RKO (cell line): ENCODE measurements at places on chromosomes 2 and 18.
A peak's percentile ranks its signal among the peaks of the same experiment; 100 is the strongest.

GRCh38 chr2:54968561-54969218 lies 81.6 kb downstream of the RTN4 start:
- DNase-seq = no peak

DNA sequence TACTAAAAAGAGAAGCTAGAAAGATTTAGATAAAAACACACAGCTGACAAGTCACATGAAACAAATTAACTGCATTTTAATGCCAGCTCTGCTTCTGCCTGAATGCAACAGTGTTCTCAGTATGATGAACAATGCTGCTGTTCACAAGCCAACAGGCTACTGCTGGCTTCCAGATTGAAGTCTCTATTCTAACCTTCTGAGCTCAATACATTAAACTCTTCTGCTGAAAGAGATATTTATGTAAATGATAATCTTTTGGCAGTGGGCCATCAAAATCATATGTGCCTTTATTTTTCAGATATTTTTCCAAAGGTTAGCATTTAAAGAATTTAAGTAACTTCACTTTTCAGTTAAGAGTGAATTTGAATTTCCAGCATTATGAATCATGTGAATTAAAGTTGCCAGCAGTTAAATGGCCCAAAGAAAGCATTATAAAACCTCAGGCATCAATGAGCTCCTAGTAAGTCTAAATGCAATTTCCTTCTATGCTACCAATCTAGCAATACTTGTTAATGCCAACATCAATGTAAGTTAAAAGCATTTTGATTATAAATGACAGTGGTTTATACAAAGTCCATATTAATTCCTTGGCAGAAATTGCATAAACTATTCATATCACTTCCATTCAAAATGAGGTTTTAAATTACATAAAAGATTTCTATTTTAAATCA lies 72.4 kb downstream of the ID2 start:
- no peak for DNase-seq

- DNase-seq = no peak
Observed at GRCh38 chr2:47631306-47631705, 151.6 kb upstream of the MSH6 start.

GRCh38 chr18:72075040-72075439 lies 469.1 kb downstream of the CBLN2 start:
- no peak for DNase-seq

DNA sequence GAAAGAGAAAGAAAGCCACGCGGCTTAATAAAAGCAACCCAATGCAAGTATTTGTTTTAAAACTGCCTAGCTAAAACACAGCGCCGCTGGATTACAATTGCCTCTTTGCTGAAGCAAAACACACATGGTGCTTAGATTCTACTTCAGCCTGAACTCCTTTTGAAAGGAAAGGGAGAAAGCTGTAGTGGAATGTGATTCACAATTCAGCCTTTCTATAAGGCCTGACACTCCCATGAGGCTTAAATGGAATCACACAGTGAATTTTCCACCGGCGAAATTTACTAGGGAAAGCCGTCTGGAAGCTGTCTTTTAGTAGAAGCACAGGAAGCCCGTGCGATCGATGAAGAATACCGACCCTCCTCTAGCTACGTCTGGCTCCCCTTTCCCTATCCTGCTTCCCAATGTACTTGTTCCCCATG lies 348.0 kb downstream of the DLGAP1 start:
- DNase-seq = no peak

DNA sequence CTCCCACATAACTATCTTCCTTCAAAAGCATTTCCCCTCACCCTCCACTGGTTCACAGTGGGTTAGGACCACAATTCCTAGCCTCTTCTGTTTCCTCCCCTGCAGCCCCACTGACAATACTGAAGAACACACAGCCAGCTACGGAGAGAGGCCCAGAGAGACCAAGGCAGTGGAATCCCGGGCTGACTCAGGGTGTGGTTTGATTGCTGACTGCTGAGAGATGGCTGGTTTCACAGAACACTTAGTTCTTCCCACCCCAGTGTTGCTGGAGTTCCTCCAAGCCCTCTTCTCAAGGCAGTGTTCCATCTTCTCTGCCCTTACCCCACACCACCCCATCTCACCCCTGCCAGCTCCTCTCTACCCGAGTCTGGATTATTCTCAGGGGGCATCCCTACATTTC lies 43.3 kb upstream of the ZFP36L2 start:
- DNase-seq = no peak

DNA sequence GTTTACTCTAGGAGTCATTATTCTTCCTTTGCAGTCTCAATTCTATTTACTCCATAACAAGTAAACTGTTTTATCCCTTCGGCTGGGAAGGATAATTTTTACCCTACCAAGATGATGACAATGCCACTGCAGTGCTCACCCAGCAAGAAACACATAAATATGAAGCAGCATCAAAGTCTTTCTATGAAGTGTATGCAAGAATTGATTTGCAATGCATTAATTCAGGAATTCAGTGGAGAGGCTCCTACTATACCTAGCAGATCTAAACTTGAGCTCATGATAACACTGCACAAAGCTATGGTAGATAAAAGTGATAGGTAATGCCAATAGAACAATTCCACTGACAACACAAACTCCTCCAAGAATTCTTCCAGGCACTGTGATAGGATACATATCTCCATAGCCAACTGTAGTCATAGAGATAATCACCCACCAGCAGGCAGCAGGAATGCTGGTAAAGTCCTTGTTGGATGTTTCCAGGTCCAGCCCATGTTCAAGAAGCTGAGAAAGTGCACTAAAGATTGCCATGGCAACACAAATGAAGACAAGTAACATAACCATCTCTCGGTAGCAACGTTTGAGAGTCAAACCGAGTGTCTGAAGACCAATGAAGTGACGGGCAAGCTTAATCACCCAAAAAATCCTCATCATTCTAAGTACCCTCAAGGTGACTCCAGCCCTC lies 49.9 kb downstream of the KCNG3 start:
- no peak for DNase-seq

DNA sequence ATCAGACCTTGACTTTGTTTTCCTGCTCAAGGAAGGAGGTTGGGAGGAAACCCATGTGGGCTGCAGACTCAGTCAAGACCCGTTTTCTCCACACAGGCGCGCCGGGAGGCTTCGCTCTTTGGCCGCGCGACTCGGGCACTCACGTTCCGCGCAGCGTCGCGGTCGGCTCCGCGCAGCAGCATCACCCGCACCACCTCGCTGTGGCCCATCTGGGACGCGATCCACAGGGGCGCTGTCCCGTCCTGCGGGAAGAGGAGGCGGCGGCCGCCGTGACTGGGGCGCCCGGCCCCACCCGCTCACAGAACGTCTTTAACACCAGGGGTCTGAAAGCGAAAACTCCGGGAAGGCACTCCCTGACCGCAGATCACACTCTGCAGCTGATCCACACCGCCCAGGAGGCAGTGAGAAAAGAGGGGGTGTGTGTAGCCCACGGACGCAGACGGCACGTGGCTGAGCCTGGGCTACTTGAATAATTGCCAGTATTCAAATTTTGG lies 33.1 kb upstream of the NPC1 start:
- DNase-seq = no peak

GRCh38 chr2:161708350-161708975 lies 84.2 kb downstream of the SLC4A10 start:
- DNase-seq = no peak

- no peak for DNase-seq
Observed at GRCh38 chr2:238145851-238146250, 7.4 kb downstream of the KLHL30 start.

DNA sequence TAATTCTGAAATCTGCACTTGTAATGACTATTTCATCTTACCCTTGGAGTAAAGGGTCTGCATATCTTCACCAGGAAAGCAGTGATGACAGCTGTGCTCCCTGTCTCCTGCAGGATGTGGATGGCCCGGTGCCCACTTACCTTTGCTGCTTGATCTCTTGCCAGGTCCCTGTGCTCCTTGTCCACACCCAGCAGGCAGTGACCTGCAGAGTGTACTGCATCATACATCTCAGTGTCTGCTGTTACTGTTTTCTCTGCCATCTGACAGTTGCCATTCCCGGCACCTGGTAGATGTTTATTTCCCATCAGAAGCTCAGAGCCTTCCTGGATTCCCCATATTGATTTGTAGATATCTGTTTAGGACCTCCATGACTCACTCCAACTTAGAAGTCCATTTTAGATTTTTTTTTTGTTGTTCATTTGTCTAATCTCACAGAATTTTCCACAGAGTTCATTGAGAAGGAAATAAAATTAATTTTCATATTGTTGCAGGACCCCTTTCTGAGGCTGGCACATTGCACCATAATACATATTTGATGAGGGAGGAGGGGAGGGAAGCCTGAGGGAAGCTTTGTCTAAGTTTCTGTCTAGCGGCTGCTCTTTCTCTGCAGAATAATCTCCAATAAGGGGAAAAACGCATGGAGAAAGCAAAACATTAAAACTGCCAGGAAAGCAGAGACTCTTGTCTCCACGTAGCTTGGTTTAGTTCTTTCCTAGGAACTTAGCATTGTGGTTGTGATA lies 697.5 kb upstream of the RAB6C start:
- DNase-seq = no peak

DNA sequence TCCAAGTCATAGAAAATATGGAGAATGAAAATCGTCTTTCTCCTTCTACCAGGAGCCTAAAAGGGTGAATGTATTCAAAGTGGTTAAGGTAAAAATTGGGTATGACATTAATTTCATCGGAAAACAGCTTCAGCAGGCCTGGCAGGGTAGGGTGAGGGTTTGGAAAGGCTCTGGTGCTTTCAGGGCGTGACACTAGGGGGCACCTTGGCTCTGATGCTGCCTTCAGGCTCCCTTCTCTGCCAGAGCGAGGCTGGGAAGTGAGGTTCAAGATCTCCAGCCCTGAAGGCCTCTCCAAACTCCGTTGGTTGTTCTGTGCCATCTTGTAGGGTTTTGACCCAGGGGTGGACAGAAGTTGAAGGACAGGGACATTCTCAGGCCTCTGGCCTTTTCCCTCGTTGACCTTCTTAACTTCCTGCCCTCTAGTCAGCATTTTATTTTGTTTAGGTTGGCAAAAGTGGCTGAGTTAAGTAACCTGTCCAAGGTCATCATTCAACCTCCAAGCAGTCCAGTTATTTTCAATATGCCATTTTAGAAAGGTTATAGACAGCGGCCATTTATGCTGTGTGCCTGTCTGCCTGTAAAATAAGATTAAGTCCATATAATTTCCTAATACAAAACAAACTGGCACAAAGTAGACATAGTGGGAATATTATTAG lies 40.3 kb downstream of the EML6 start:
- DNase-seq = no peak

GRCh38 chr2:80068038-80068731 lies 236.4 kb downstream of the LRRTM1 start:
- no peak for DNase-seq

DNA sequence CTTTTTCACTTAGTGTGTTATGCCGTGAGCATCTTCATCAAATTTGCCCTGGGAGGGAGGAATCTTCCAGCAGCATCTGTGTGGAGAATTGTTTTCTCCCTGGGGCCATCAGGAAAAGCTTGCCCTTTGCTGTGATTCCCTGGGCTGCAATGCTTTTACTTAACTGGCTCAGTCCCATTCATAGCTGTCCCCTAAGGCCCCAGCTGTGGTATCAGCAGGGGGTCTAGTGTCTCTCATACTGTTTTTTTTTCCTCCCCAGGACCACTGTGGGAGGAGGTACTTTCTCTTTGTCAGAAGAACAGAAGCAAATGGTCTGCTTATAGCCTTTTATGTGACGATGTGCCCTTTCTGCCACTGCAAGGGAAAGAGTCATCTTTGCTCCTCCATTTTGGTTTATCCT lies 176.8 kb upstream of the CELF4 start:
- DNase-seq = no peak

GRCh38 chr18:34592961-34593382 lies 117.1 kb upstream of the DTNA start:
- no peak for DNase-seq

GRCh38 chr2:190683802-190684201 lies 34.9 kb downstream of the NAB1 start:
- DNase-seq = no peak

DNA sequence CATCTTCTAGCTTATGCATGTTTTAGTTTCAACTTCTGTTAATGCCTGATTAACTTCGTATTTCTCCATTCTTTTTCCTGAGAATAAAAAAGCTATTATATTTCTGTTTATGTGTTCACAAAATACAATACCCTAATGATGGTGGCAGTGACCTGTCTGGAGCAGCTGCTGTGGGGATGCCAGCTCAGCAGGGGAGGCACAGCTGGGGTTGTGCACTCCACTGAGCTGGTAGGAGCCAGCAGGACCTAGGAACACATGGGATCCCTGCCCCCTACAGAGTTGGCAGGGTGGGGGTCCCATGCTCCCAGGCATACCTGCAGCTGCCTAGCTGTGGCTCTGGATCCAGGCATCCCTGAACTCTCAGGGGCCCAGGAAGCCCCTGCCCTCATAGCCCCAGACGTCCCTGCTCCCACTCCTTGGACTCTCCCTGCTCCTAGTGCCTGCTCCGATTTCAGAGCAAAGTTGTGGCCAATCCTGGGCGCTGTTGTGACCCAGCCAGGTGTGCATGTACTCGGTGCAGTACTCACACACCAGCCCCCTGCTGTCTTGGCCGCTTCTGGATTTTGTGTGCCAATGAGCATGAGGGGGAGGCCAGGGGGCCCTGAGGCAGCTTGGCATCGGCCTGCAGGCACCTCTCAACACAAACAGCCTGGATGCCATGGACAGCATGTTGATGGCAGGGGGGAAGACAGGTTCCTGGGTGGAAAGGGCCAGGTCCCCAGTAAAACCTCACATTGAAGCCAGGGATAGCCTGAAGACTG lies 546.0 kb downstream of the ZNF804A start:
- no peak for DNase-seq

DNA sequence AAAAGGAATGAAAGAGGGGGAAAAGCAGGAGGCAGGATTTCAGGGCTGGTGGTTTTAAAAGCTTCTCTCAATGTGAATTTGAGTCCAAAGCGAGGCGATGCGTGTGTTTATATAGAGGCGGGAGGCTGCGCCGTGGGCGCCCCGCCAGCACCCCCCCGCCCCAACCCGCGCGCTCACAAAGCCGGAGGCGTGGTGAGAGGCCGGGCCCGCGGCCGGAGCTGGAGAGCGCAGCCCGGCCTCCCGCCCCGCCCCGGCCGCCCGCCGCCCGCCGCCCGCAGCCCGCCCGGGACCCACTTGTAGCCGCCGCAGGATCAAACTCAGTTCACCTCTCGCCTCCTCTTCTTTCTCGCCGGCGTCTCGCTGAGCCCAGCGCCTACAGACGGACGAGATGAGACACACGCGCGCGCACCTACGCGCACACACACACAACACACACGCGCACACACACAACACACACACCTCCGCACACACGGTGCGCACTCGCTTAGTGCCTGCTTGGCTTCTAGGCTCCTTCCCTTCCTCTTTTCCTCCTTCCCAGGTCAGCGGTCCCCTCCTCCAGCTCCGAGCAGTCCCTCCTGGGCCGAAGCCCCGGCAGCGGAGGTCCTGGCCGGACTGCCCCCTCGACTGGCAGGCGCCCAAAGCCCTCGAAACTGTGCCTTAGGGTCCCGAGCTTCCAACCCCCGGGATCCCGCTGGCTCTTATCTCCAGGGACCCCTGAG lies 1.3 kb upstream of the CYP26B1 start:
- DNase-seq = peak; percentile 37

- no peak for DNase-seq
Observed at GRCh38 chr2:7375901-7376300, 458.7 kb downstream of the RNF144A start.

GRCh38 chr2:191601060-191601459 lies 76.9 kb upstream of the NABP1 start:
- DNase-seq = peak; percentile 24
